ENCODE measurements at places on chromosomes 11 and 22. TPM values are rescaled to one million over a fixed set of nuclear protein-coding genes. Genes with fewer than 3 reads are reported as not detected.

PLEKHA7 gene
- total RNA-seq = 0.58 TPM

OR5D16 gene
- not detected for total RNA-seq

BTBD10 gene
- total RNA-seq = 90.5 TPM

MOV10L1 gene
- 5.1 TPM for total RNA-seq

OR5B17 gene
- total RNA-seq = not detected

COMT gene
- 403 TPM for total RNA-seq

SLC22A9 gene
- total RNA-seq = not detected

RCOR2 gene
- total RNA-seq = 1.7 TPM

GP1BB gene
- 0.77 TPM for total RNA-seq

All from regular cardiac myocyte (primary cell).